ENCODE measurements at places on chromosomes 5 and 9.
A peak's percentile ranks its signal among the peaks of the same experiment; 100 is the strongest.

DNA sequence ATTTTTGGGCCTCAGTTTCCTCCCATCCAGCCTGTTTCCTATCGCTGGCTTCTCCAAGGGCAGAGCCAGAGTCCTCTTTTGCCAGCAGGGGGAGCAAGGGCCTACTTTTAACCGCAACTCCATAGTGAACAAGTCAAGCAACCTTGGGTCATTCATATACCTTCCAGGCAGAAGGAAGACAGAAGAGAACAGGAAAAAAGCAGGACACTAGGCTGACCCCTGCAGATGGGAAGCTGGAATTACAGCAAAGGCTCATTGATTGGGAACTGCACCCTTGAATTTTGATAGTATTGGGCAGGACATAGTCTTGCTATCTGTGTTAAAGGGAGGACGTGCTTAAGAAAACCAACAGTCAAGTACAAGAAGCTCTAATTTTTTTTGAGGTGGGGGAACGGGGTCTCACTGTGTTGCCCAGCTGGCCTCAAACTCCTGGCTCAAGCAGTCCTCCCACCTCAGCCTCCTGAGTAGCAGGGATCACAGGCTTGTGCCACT lies 30.1 kb downstream of the QRFP start:
- ATAC-seq: peak; percentile 55

DNA sequence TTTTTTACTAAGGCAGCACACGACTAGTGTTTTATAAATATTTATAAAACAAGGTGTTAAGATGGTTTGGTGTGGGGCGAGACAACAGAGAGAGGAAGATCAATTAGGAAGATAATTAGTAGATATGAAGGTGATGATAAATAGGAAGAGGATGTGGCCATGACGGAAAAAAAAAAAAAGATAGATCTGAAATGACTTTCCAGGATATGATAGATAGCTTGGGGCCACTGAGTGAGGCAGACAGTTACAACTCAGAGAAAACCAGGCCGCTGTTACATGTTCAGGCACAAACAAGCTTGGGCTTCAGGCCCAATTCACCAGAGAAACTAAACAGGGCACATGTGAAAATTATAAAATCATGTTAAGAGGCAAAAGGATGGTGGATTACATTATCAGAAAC lies 43.2 kb downstream of the KIAA0825 start:
- peak; percentile 87 for ATAC-seq

DNA sequence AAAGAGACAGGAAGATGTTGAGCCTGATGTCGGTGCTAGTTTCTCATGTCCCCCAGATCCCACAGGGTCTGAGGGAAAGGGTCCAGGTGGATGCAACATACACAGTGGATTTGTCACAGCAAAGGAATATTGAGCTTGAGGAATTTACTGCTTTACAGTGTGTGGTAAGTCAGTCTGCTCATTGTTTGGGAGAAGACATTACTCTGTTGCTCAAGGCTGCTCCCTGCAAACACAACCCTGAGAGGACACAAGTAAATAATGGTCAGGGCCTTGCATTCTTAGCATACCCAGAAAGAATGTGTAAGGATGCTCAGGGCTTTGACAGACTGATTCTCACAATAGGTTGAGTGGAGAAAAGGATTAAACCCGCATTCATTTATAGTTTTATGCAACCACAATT lies 7.3 kb upstream of the MAN2A1 start:
- ATAC-seq: no peak

DNA sequence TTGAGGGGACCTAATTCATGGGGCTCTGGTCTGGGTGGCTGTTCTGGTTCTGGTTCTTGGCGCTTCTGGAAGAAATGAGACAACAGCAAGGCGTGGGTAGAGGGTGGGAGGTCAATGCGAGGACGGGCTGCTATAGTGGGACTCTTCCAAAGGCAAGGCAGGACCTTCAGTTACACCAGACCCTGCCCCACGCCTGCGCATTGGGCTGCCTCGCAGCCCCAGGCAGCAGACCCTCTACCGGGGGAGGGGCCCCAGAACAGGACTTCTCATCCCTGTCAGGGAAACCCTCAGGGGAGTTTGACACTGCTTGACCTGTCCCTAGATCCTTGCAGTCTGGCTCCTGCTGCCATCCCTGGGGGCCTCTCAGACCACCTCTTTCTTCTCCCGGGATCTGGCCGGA lies 18.5 kb downstream of the CCDC69 start:
- ATAC-seq: no peak

DNA sequence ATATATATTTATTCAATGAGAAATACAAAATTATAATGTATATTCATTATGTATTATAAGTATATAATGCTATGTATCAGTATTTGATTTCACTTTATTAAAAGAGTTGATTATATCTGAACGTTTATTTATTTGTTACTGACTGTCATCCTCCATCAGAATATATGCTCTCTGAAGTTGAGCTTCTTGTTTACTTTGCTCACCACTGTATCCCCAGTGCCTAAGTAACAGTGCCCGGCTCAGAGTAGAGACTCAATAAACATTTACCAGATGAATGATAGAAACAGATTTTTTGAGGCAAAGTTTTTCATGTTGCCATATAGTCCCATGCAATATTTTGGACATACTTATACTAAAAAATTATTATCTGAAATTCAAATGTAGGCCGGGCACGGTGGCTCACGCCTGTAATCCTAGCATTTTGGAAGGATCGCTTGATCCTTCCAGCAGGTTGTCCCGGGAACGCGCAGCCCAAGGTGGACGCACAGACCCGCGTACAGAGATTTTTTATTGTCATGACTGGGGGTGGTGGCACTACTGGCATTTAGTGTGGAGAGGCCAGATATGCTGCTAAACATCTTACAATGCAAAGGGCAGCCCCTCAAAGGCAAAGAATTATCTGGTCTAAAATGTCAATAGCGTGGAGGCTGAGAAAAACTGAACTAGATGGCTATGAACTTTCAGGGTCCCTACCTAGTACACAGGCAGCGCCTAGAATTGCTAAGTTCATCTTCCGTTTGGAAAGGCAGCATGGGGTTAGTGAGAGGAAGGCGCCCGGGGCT lies 761 bp upstream of the DNAJC25 start:
- peak; percentile 25 for ATAC-seq

GRCh38 chr5:6236170-6236793 lies 142.1 kb downstream of the MED10 start:
- no peak for ATAC-seq

GRCh38 chr9:37963936-37964739 lies 60.2 kb upstream of the SLC25A51 start:
- no peak for ATAC-seq

DNA sequence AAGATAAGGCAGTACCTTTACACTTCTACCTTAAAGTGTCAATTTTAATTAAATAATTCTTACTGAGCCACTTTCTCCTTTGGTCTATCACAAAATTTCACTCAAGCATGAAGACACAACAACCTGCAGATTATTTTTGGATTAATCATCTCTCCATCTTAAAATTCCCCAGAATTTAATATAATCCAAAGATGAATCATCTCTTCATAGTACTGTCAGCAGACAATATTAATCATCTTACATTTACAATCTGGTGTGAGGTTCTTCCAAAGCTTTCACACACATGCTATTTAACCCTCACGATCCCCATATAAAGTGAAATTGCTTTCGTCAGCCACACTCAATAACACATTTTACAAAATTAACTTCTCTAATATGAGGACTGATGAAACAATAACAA lies 43.0 kb downstream of the LHFPL2 start:
- ATAC-seq: no peak

DNA sequence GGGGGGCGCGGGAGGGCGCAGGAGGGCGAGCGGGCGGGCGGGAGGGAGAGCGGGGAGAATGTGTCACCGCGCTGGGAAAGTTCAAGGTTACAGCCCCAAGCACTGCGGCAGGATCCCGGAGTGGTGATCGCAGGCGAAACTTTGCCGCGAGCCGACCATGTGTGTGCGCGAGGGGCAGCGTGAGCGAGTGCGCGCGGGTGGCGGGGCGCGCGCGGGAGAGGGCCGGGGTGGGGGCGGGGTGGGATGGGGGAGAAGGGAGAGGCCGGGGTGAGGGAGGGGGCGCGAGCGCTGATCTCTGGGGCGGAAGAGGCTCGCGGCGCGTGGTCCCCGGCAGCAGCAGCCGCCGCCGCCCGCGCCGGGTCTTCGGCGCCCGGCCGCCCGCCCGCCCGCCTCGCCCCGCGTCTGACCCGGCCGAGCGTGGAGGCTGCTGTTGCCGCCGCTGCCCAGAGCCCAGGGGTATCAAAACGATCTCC lies at the start of gene NFIB:
Gene NFIB (minus strand): TSS at position 191 of the 473 bp plus-strand sequence. CDS start 630 bp downstream, outside the sequence.
- ATAC-seq: no peak

- no peak for ATAC-seq
Measured at GRCh38 chr5:30874241-30875034, 319.0 kb upstream of the CDH6 start.

GRCh38 chr9:128819716-128820664 lies 1.7 kb downstream of the ENDOG start:
- ATAC-seq: no peak
